GM18507 (cell line): ENCODE measurements at places on chromosomes 4 and X.

GRCh38 chr4:7144374-7145290 is 47.7 kb upstream of the SORCS2 start:
- DNase-seq, result no peak

DNA sequence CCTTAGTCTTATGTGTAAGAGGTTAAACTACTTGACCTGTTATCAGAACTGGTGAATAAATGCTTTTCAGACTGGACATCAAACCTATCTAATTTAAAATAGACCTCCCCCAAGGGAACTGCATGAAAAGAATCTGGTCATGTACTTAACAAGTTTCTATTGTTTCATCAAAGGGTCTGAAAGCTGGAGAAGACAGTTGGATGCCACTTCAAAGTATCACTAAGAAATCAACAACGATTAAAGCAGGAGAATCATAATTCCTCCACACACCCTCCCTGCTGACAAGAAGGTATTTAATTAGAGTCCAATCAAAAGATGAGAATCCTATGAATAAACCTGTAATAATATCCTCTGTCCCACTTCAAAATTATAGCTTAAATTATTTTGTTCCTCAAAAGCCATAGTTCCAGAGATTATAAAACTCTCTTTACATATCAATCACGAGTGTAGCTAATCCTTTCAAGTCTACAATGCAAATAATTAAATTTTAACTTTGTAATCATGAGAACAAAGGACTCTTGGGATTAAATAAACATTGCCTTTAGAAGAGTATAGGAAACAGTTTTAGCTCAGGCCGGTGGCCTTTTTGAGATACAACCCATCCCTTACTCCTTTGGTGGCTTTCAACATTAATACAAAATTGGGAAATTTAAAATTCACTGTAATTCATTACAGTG is 35.1 kb downstream of the TSPAN5 start:
- no peak for DNase-seq

DNA sequence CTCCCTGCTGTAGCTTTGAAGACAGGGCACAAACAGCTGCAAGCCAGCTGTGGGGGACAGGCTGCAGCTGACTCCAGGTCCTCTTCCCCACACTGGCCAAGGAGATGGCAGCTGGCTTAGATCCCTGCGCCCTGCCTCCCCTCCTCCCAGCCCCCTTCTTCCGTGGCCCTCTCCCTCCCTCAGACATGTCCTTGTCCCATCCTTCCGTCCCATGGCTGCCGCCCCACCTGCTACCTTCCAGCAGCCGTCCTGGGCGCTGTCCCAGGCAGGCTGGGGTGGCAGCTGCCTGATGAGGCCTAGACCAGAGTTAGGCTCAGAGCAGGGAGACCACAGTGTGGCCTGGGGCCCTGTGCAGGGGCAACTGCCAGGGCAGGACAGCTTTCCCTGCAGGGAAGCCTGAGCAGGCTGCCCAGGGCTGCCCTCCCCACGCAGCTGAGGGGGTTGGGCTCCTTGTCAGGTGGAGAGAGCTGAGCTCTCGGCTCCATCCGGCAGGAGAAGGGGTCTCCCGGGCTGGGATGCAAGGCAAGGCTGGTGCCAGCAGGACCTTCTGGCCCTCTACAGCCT is 3.3 kb upstream of the BGN start:
- DNase-seq, result no peak

GRCh38 chr4:130468340-130468739 is 1372.4 kb downstream of the C4orf33 start:
- DNase-seq, result no peak
